ENCODE measurements at places on chromosomes 5 and 9. TPM values are rescaled to one million over a fixed set of nuclear protein-coding genes. Genes with fewer than 3 reads are reported as not detected.

SMIM32 gene
- total RNA-seq, result not detected

ANKRD55 gene
- total RNA-seq, result not detected

P4HA2 gene
- total RNA-seq, result 324 TPM

NPR3 gene
- 2.9 TPM for total RNA-seq

TTC23L gene
- not detected for total RNA-seq

GARIN3 gene
- total RNA-seq, result not detected

TBC1D2 gene
- 74.5 TPM for total RNA-seq

SLC23A1 gene
- 0.24 TPM for total RNA-seq

PCSK1 gene
- not detected for total RNA-seq

VLDLR gene
- total RNA-seq, result 32.8 TPM

LCN6 gene
- total RNA-seq, result not detected

PLAC8L1 gene
- total RNA-seq, result 0.43 TPM

STPG3 gene
- total RNA-seq, result not detected

PRDM9 gene
- under 0.01 TPM for total RNA-seq

ERCC6L2 gene
- 59.5 TPM for total RNA-seq

TSLP gene
- 0.85 TPM for total RNA-seq

EPB41L4B gene
- total RNA-seq, result 31.5 TPM

TMEFF1 gene
- total RNA-seq, result 0.21 TPM

MEIKIN gene
- total RNA-seq, result not detected

CCDC171 gene
- total RNA-seq, result 1.9 TPM

CNTNAP3B gene
- total RNA-seq, result 9.8 TPM

ANKRD18B gene
- 16.6 TPM for total RNA-seq

GABBR2 gene
- not detected for total RNA-seq

HNRNPA0 gene
- 8.2 TPM for total RNA-seq

NRG2 gene
- 0.64 TPM for total RNA-seq

ORM2 gene
- total RNA-seq, result not detected

SLCO6A1 gene
- not detected for total RNA-seq

ATOSB gene
- 24.3 TPM for total RNA-seq

PFN3 gene
- total RNA-seq, result not detected

TNFSF15 gene
- 0.21 TPM for total RNA-seq

GABRG2 gene
- total RNA-seq, result under 0.01 TPM

ACSL6 gene
- total RNA-seq, result not detected

KIF4B gene
- not detected for total RNA-seq

FOXD4L4 gene
- total RNA-seq, result not detected

PCA3 gene
- not detected for total RNA-seq

PPP3R2 gene
- not detected for total RNA-seq

PROB1 gene
- total RNA-seq, result 0.72 TPM

PCDHGA8 gene
- 0.21 TPM for total RNA-seq

NSMF gene
- 33.0 TPM for total RNA-seq

CDC25C gene
- not detected for total RNA-seq

BHMT2 gene
- not detected for total RNA-seq

FSTL4 gene
- total RNA-seq, result not detected

LSM11 gene
- total RNA-seq, result 3.6 TPM

ADGRD2 gene
- not detected for total RNA-seq

All from tracheal epithelial cell (primary cell).